Calu3 (cell line): ENCODE measurements at places on chromosomes 3 and 15. TPM values are rescaled to one million over a fixed set of nuclear protein-coding genes. Genes with fewer than 3 reads are reported as not detected.

- DNase-seq = no peak
These were observed 392.7 kb downstream of the EFHB start for GRCh38 chr3:19541284-19541683.

The CEMIP gene
- 1.8 and 4.1 TPM in 2 replicates for total RNA-seq

The COL6A5 gene
- total RNA-seq = not detected in 2 replicates

- DNase-seq = no peak
These were observed 123.2 kb downstream of the MAGI1 start for GRCh38 chr3:65915477-65915876.

DNA sequence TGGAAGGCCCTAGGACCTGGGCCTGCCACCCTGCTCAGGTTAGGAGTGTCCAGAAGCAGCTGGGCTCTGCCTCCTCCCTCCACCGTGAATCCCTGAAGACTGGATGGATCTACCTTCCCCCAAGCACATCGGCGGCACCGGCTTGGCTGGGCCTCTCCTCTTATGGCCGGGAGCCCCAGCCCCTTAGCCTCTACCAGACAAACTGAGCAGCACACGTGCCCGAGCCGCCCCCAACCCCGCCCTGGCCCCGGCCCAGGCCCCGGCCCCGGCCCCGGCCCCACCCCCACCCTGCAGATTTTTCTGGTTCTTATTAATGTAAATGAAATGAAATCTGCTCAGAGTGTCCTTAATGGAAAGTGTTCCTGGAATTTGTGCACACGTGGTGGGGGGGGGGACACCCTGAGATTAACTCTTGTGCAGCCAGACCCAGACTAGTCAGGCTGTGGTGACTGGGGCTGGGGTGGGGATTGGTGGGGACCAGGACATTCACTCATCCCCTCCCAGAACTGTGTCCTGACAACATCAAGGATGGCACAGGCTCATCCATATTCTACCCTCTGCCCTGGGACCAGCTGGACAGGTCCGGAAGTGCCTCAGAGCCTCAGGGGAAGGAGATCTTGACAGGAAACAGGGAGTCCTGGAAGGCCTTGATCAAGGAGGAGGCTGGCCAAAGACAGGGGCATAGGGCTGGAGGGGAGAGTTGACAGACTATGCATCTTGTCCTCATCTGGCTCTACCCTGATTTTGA, 30.9 kb upstream of the SEMA3F start:
- DNase-seq = no peak

The LRRN1 gene
- total RNA-seq = 12.6 and 22.1 TPM in 2 replicates

The FETUB gene
- total RNA-seq = not detected in 2 replicates

DNA sequence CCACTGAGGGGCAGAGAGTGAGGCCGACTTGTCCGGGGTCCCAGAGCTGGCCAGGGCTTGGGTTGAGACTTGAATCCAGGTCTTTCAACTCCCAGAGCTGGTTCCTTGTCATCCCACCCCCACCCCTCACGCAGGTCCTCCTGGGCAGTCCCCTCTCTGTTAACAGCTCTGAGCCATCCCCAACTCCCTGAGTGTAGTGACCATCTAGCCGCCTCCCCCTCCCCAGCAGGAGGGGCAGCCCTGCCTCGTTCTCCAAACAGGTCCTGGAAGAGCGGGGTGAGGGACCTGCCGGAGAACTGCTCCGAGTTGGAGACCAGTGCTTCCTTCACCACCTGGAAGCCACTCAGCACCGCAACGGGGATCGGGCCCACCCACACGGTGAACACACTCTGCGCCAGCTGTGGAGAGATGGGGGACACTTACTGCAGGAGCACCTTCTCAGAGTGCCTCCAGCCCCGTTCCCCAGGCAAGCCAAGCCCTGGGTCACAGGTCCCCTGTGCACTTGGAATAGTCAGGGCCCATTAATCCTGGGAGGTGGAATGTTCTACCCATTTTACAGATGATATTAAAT, 24.4 kb upstream of the PARL start:
- no peak for DNase-seq

The WNT5A gene
- total RNA-seq = 0.14 and 0.69 TPM in 2 replicates

The KBTBD13 gene
- not detected in 2 replicates for total RNA-seq

The SLC12A1 gene
- total RNA-seq = not detected in 2 replicates

GRCh38 chr15:61742591-61742990, 317.7 kb downstream of the VPS13C start:
- DNase-seq = no peak

The FANCD2OS gene
- total RNA-seq = not detected in 2 replicates

DNA sequence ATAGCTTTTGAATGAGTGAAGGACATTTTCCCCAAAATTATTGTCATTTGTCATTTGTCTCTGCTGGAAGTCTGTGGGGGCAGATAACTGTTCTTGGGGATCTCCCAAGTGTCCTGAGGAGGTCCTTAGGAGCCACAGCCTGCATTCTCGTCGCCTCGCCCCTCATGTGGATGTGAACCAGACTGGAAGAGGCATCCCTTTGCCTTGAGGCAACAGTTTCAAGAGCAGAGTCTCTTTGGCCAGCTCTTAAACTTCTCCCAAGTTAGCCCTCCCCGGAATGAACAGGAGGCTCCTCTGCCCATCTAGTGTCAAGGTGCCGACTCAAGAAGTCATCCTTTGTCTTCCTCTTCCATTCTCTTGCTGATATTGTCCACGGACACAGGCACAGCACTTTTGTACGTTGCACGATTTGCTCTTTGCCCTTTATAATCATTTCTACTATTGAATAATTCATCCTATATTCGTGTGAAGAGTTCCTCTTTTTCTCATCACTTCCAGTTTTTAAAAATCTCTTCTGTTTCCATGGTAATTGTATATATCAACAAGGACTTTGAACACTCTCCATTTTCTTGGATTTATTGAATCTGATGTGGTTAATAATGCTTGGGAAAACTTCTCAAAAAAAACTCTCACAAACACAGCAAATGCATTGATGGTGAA, 40.8 kb upstream of the CD47 start:
- DNase-seq = no peak

DNA sequence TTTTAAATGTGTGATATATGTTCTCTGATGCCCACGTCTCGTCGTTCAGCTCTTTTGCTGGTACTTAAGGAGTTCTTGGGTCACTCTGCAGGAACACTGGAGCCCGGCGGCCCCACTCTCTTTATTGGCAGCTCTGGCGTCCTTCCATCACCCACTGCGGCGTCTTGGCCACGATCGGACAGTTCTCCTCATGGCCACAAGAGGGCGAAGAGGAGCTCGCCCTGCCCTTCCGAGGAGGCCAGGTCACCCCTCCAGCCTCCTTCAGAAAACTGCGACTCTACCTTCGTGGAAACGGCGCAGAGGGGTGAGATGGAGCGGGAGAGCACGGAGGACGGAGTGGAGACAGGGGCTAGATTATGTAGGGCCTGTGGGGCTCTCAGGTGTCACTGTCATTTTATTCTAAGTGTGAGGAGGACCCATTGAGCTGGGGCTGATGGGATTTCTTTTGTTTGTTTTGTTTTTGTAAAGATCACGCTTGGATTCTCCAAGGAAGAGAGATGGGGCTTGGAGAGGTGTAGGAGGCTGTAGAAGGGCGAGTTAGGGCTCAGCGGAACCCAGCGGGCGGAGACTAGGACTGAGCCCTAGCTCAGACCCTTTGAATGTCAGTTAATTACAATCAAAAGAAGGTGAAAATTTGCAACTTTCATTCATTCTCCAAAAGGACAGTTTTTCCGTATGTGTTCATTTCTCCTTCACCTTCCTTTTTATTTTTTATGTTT, 28.0 kb upstream of the GABRA5 start:
- DNase-seq = no peak

- DNase-seq = no peak
These were observed 156.6 kb downstream of the FHIT start for GRCh38 chr3:61094608-61095007.

The ATP13A4 gene
- 24.6 and 31.9 TPM in 2 replicates for total RNA-seq

DNA sequence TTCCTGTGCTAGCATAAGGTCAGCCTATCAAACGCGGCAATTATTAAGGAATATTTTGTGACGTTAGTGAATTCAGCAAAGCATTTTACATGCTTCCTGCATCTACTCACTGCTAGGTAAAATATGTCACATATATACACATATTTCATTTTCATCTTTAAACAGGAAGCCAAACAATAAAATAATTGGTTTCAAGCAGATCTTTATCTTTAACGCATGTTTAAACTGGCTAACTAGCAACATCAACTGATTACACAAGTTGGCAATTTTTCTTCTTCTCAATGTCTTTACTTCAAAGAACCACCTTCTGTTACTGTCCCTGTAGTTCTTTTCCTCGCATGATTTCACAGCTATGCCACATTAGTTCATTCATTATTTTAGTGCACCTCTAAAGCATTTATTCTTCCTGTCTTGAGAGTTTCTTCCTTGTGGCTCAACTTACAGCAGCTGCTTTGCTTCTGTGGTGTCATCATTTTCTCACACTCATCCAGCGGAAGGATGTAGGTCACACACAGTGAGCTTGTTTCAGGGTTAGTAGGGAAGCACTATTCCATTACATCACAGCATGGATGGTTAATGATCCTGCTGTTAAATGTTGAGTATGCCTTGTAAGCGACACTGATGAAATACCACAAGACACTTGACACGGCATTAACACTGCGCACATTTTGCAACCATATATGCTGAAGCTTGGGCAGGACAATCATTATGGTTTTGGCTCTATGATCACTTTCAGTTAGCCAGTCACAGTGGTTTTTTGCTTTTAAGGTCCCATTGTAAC, 2.3 kb upstream of the BCHE start:
- no peak for DNase-seq

- no peak for DNase-seq
These were observed 22.2 kb downstream of the MELTF start for GRCh38 chr3:197007296-197007940.

DNA sequence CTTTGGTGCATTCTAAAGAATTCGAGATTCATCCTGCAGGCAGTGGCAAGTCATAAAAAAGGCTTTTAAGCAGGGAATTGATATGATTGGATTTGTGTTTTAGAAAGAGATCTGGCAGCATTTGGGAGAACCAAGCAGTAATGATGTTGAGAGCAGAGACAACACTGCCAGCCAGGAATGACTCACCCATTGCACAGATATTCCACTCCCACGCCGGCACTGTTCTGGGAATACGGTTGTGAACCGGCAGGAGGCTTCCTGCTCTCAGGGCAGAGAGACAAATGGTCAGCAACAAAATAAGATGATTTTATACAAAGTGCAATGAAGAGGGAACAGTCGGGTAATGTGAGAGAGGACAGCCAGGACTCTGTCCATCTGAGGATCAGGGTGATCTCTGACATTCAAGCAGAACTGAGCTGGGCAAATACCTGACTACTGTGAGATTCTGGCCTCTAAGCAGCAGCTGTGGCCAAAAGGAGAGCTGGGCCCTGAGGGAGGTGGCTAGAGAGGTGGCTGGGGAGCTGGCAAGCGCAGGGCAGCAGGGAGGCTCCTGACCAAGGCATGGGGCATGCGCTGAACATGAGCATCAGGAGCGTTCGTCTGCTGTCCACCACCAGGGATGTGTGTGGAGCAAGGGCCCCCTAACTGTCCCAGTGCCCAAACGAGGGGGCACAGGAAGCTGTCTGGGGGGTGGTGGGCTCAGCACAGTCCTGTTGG, 56.1 kb upstream of the PLXNA1 start:
- DNase-seq = no peak

DNA sequence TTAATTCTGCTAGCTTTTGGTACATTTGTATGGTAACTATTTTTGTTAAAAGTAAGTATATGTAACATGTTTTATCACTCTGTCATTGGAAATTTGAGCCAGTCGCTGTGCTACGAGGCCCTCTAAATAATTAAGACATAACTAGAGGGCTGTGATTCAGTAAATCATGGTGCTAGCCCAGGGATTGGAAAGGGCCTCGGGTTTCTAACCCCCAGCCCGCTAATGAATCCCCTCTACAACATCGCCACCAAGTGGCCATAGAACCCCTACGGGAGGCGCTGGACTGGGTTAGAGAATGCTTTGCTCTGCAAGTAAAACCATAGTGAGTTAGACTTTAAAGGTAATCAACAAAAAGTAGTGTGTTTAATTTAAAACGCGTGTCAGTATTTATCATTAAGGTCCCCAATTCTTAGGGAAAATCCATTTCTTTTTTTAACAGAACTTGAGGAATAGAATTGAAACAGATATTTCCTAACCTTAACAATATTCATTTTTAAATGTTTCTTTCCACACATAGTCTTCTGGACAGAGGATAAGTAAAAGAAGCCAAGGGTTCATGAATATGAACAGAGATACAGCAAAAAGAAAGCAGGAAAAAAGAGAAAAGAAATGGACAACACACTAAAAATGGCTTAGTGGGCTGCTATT, 744.7 kb downstream of the EPHA3 start:
- DNase-seq = peak; percentile 78
